AG09319 (cell line): ENCODE measurements at places on chromosomes 2 and 18.

- DNase-seq = no peak
Observed at GRCh38 chr2:38439863-38440262, 62.8 kb upstream of the ATL2 start.

DNA sequence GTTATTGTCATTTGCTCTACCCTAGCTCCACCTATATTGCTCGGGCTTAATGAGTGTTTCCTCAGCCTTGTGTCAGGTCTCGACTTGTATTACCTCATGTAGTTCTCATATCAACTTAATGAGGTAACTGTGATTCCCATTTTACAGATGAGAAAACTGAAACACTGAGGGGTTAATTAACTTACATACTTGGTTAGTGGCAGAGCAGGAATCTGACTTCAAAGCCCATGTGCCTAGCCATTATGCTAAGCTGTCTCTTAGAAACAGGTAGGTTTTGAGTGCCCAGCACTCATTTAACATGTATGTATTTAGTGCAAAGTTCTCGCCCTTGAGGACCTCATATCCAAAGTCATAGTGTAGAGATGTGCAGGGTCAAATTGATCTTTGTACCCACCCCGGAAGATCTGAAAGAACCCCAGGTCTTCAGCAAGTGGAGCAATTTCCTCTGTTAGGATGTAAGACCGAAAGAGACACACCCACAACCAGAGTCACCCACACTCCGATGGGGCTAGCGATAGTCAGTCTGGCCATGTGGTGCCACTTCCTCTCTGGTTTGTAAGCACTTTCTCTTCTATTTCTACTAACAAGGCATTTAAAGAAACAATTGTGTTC, 121.0 kb upstream of the SLC39A10 start:
- DNase-seq = no peak

DNA sequence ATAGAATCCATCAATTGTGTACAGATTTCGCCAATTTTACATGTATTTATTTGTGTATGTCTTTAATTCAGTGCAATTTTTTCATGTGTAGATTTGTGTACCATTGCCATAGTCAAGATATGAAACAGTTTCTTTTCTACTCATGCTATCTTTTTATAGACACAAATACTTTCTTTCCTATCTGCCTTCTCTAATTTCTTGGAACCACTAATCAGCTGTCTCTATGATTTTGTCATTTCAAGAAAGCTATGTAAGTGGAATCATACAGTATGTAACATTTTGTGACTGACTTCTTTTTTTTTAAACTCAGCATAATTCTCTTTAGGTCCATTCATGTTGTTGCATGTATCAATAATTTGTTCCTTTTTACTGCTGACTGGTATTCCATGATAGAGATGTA, 33.3 kb downstream of the KIAA1328 start:
- DNase-seq = no peak

DNA sequence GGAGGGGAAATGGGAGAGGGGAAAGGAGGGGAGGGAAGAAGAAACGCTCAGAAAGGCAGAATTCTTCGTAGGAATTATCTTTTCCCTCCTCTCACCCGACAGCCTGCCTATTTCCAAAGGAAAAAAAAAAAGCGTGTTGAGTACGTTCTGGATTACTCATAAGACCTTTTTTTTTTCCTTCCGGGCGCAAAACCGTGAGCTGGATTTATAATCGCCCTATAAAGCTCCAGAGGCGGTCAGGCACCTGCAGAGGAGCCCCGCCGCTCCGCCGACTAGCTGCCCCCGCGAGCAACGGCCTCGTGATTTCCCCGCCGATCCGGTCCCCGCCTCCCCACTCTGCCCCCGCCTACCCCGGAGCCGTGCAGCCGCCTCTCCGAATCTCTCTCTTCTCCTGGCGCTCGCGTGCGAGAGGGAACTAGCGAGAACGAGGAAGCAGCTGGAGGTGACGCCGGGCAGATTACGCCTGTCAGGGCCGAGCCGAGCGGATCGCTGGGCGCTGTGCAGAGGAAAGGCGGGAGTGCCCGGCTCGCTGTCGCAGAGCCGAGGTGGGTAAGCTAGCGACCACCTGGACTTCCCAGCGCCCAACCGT, at the start of gene GAD1:
Gene GAD1, plus strand, starts transcription at position 384 of the 589 bp plus-strand sequence. CDS start 1,705 bp downstream, outside the sequence.
- peak; percentile 15 for DNase-seq

DNA sequence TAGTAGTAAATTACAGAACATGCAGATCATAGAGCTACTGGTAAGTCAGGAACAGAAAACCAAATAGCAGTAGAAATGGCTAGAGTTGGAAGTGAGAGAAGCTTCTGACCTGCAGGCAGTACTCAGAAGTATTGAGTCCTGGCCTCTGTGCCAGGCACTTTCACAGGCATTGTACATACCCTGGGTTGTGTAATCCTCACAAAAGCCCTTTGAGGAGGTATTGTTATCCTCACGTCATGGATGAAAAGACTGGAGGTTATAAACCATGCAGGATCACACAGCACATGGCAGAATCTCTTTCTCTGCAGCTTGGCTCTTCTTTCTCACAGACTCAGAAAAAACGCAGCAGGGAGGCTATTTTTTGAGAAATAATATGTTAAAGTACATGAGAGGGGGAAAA, 789.3 kb upstream of the FAM98A start:
- no peak for DNase-seq

DNA sequence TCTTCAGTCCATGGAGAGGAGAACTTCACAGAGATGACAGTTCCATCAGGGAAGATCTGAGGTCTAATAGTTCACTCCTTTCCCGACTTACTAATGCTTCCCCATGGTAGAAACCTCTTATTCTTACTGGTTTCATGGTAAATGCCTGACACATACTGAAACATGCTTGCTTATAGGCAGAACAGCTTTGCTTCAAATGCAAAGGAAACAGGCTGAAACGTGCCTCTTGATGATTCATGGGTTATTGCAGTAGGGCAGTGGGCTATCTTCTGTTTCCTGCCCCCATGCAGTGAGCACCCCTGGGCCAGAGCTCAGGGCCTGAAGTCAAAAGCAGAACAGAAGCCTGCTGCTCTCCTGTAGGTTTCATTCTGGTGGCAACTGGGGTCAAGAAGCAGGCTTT, 223.5 kb downstream of the RDH14 start:
- no peak for DNase-seq

- no peak for DNase-seq
Observed at GRCh38 chr18:10421859-10422258, 32.6 kb upstream of the APCDD1 start.

DNA sequence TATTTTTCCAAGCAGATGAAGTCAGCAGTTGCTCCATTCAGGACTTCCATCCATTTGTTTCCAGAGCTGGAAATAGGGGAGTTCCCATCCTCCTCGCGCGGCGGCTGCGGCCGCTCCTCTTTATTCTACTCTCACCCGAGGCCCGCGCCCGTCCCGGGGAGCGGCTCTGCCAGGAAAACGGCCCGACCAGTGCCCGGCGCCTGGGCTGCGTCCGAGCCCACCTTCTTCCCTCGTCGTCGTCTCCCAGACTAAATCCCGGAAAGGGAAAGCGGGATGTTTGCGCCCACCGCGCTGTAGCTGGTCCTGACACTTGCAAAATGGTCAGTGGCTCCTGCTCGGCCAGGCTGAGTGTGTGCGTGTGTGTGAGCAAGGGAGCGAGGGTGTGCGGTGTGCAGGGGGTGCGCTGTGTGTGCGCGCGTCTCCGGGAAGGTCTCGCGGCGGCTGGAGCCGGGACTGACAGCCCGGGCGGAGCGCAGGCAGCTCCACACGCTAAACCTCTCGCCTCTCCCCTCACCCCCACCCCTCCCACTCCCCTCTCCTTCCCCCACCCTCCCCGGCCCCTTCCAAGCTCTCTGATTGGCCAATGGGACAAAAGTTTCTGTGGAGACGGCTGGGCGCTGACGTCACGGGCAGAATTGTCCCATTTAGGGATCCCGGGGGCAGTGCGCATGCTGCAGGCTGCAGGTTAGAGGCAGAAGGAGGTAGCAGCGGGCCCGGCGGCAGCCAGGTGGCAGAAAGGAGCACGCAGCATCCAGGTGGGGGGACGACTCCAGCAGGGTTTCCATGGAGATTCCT, at the start of gene NOL4:
Gene NOL4, minus strand, starts transcription at position 491 of the 795 bp plus-strand sequence. CDS start 1,660 bp downstream, outside the sequence.
- DNase-seq = no peak

GRCh38 chr2:27621524-27621923, 7.3 kb downstream of the CCDC121 start:
- no peak for DNase-seq

- no peak for DNase-seq
Observed at GRCh38 chr2:141079231-141079630, 1051.6 kb downstream of the LRP1B start.

DNA sequence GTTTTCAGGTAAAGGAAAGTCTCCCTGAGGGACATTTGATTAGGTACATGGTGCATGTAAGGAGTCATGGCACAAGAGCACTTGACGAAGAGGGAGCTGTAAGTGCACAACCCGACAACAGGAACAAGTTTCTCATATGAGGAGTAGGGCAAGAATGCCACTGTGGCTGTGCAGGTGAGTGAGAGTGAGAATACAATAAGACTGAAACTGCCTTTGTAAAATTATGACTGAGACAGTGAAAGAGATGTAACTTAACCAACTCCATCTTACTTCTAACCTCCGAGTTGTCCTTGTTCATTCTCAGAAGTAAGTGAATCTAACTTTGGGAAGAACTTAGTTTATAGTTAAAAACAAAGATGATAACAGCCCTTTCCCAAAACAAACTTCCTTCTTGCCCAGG, 1025.8 kb upstream of the CNTNAP5 start:
- DNase-seq = no peak

DNA sequence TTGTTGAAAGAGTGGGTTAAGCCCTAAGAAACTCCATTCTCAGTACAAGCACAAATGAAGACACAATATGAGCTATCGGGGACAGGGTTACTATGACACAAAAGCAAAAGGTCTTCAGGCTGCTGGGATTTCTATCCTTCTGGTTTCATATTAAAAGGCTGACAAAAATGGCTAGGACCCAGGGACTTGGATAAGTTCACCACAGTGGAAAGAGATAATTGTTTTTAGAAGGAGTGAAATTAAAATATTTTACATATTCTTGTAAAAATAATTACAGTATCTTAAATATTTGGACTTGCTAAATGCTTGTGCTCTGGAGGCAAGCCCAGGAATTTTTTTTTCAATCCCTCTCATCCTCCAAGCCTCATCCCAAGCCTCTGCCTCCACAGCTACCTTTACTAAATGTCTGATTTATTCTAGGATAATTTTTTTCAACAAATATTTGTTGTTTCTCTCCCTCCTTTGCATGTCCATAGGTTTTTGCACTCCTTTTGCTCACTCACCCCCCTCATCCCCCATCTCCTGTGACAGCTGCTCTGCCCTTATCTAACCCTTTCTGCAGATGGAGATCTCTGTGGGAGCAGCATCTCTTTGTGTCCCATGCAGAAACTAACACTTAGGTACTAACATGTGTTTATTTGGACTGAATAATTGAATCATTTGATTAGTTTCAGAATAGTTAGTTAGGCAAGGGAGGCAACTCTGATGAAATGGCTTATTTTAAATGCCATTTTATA, 47.8 kb upstream of the NABP1 start:
- DNase-seq = no peak

DNA sequence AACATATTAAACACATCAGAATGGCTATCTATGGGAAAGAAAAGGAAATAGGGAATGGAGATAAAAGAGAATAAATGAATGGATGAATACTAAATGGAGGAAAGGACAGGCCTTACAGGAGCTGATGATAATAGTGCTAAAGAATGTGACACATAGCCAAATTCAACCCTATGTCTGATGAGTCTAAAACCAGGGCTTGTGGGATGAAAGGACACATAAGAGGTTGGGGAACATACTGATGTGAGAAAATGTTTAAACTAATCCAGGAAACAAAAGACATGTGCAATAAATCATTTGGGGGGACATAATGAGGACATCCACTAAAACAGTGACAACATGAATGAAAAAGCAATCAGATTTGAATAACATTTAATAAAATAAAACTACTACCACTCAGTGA, 120.0 kb downstream of the DYM start:
- no peak for DNase-seq

GRCh38 chr18:56606618-56607017, 31.8 kb downstream of the TXNL1 start:
- DNase-seq = no peak

DNA sequence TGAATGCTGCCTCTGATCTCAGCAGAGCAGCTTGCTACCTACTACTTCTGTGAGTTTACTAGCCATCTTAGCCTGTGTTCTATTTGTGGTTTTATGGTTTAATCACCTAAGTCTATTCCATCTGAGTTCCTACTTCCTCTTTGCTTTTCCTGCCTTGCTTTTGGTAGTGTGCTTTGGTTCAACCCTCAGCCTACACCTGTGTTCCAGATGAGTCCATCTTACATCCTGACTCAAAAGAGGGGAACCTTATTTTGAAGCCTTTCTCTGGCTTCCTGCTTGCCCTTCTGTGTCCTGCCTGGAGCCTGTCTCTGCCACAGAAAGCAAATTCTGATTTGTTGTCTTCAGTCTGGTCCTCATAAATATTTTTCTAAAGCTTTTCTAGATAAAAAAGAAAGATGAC, 530.3 kb upstream of the MEX3C start:
- DNase-seq = no peak

DNA sequence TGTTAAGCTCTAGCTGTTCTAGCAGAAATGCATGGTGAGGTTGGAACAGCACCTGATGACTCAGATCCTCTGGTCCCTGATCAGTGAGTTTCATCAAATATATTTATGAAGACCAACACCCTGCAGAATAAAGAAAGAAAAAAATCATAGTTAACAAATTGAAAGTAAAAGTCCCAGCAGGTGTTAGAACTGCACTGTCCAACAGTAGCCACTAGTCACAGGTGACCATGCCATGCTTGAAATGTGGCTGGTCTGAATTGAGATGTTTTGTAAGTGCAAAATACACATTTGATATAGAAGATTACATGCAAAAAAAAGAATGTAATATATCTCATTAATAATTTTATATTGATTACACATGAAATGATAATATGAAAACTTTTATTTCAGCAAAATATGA, 1010.7 kb upstream of the ZEB2 start:
- DNase-seq = no peak

- DNase-seq = no peak
Observed at GRCh38 chr18:49230326-49230725, 230.1 kb downstream of the DYM start.

DNA sequence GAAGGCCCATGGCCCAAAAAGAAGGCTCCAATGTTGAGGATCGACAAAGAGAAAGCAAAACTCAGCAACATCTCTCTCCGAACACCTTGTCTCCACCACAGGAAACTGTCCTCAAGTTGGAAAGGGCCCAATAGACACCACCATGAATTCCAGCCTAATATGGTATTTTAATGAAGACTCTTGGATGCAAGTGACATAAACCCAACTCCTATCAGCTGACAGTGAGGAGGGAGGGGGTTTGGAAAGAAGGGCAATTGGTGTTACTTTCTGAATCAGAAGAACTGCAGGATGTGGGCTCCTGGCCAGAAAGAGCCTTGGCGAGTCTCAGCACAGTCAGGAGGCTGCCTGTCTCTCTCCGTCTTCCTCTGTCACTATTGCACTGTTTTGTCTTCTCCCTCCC, 40.3 kb upstream of the SIGLEC15 start:
- DNase-seq = no peak

GRCh38 chr2:222945887-222946286, 85.1 kb downstream of the ACSL3 start:
- DNase-seq = no peak

- no peak for DNase-seq
Observed at GRCh38 chr2:56244911-56245530, 61.2 kb downstream of the CCDC85A start.

GRCh38 chr2:40741532-40741931, 289.6 kb upstream of the SLC8A1 start:
- no peak for DNase-seq
